AG04450 (cell line): ENCODE measurements at places on chromosomes 6 and 20. TPM values are rescaled to one million over a fixed set of nuclear protein-coding genes. Genes with fewer than 3 reads are reported as not detected.

FOXQ1 gene
- 0.07 TPM in 1 of 2 replicates, not detected in the other for polyA plus RNA-seq

GRCh38 chr6:14934013-14934412 lies 311.9 kb upstream of the JARID2 start:
- DNase-seq = no peak

DNA sequence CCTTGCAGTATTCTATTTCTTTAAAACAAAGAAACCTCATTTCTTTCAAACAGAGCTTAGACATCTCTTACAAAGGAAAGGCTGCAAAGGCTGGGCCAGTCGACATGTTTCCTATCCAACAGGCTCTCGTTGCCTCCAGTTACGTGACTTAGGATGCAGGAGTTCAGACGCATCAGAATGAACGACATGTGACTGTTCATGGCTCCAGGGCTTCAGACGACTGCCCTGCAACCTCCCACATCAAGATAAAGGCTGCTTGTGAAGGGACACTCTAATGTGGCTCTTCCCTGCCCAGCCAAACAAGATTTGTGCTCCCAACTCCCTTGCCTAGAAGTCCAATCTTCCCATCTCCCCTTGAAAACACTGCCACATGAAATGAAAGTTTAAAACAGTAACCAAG lies 14.3 kb upstream of the NEDD9 start:
- DNase-seq = no peak

GRCh38 chr6:25054469-25054868 lies 118.7 kb upstream of the RIPOR2 start:
- DNase-seq = peak; percentile 51

GRCh38 chr6:26158581-26159356 lies 71.5 kb downstream of the HFE start:
- DNase-seq = no peak

DNA sequence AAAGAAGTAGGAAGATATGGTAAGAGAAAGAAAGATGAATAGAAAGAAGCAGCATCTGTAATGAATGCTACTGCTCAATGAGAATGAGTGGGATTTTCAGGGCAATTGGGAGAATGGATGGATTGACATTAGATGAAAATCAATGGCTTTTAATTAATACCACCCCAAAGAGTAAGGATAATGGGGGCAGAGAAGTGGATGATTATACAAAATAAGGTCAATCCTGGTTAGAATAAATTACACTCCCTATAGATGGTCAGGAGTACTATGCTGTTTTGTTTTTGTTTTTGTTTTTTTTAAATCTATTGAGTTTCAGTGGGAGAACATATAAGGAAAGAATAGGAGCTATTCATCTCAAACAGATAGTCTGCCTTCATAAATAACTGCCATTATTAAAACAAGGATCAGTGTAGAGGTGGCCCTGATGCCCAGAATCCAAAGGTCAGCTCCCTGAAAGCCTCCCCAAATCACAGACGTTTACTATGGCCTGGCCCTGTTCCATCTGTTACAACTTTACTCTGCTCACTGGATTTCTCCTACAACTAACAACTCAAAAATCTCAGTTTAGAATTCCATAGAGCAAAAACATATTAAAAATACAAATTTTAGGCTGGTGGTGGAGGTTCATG lies 535.4 kb upstream of the NRSN1 start:
- no peak for DNase-seq

GRCh38 chr6:23176883-23177282 lies 607.5 kb downstream of the HDGFL1 start:
- DNase-seq = no peak

BPI gene
- polyA plus RNA-seq = 0.04 and 0.12 TPM in 2 replicates

- DNase-seq = no peak
Measured at GRCh38 chr6:53322188-53323029, 26.3 kb downstream of the ELOVL5 start.
